NCI-H1930 (cell line): ENCODE measurements at places on chromosomes 6 and 20.

- DNase-seq = no peak
These were observed 354.2 kb upstream of the SULF2 start for GRCh38 chr20:48139262-48140041.

DNA sequence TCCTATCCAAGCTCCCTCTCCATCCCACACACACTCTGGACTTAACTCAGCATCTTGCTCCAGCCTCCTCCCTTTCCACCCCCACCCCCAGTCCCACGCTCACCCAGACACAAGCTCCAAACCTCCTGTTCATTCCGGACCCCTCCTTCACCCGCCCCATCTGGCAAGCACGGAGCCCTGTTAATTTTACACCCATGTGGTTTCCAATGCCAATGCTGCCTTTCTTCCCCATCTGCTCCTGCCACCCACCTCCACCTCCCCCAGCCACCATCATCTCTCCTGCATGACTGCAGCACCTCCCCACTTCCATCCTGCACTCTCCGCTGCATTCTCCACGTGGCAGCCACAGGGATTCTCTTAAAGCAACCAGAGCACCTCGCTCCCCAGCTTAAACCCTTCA lies 9.9 kb upstream of the CDK5RAP1 start:
- no peak for DNase-seq

DNA sequence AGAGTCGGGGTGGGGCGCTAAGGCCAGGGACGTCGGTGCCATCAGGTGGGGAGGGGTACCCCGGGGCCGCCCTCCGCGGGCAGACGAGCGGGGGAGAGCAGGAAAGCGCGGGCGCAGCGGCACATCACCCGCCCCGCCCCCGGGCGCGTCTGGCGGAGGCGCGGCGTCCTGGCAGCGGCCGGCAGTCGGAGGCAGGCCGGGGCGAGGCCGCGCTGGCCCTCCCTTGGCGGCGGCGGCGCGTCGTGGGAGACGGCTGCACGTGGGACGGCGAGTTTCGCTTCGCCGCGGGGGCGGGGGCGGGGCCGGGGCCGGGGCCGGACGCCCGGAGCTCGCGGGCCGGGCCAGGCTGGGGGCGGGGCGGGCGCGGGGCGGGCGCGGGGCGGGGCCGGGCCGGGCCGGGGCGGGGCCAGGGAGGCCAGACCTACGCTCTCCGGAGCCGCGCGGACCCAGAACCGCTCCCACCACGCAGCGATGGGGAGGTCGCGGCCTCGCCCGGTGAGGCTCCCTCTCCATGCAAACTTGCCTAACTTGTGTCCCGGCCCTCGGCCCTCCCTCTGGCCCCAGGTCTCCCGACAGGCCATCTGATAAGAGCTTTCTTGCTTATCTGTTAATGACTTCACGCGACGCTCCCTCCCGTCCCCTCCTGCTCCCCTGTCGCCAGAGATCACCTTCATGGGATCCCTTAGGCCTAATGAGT lies 12.5 kb downstream of the ITPR3 start:
- DNase-seq = peak; percentile 26

DNA sequence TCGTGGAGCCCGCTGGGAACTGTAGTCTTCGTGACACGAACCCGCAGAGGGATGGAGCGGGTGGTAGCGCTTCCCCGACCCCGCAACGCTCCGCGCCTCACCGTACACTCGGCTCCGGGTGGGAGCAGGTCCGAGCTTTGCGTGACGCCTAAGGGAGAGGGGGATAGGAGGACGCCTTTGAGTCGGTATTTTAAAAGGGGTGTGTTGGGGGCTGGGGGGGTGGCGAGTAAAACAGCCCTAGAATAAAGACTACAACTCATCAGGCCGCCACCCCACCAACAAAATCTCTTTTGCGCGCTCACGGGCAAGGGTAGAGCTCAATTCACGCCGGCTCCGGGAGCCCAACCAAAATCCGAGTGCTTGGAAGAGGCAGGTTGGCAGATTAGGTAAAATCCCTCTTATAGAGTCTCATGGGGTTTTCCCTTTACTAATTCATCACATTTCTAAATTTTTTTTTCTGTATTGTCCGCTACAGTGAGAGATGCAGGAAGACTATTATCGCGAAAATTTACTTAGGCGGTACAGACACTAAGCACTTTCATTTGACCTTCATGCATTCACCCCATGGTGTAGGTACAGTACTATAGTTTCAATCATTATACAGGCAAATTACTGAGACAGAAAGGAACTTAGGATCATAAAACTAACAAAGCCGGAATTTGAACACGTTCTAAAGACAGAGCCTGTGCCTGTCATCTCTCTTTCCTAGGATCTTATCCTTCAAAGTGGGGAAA lies 706 bp upstream of the SNX14 start:
- no peak for DNase-seq

DNA sequence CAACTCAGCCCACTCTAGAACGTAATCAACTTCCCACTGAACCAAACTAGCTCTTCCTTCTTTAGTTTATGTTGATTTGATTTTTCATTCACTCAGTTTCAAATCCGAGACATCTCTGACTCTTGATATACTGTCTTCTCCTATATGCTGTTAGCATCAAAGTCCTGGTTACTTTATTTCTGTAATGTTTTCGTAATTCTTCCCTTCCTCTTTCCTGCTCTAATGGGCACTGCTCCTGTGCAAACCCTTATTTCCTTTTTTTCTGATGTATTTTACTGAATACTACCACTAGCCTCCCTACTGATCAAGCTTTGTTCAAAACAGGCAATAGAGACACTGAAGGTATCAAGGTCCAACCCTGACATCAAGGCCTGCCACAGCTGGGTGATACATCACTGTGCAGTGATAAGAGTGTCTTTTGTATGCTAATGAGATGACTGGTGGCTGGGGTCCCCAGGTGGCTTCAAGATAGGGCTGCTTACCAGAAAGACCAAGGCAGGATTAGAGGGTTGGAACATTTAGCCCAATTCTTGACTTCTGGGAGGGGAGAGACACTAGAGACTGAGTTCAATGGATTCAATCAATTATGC lies 95.2 kb downstream of the KIF13A start:
- no peak for DNase-seq

GRCh38 chr6:74249658-74250057 lies 553.7 kb downstream of the CD109 start:
- DNase-seq = no peak

GRCh38 chr20:40110311-40110831 lies 578.7 kb downstream of the MAFB start:
- DNase-seq = no peak

GRCh38 chr20:56098981-56099500 lies 93.7 kb upstream of the CBLN4 start:
- DNase-seq = no peak

DNA sequence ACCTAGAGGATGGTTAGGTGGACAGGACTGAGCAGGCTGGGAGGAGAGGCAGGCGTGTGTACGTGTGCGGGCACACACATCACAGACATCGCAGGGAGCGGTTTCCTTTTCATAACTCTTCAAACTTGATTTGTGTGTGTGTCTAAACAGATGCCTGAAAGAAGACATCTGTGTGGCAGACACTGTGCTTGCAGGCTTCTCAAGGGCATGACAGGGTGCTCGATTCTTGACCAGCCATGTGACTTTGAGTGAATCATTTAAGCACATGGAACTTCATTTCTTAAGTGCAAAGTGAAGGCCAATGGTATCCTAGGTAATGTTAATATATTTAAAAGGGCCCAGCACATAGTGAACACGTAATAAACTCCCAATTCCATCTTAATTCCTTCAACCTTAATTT lies 186.5 kb downstream of the SCP2D1 start:
- no peak for DNase-seq

DNA sequence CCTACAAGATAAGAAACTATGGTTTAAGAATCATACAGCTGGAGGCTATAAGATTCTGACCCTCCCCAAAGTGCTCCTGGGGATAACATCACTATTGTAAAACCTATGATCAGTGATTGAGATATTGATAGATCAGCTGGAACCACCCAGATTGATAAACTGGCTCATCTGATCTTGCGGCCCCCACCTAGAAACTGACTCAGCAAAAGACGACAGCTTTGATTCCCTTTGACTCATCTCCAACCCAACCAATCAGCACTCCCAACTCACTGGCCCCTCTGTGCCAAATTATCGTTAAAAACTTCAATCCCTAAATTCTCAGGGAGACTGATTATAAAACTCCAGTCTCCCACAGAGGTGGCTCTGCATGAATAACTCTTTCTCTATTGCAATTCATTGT lies 106.4 kb downstream of the SCP2D1 start:
- DNase-seq = no peak

- DNase-seq = no peak
These were observed 171.9 kb downstream of the JARID2 start for GRCh38 chr6:15417811-15418210.

- DNase-seq = no peak
These were observed 80.7 kb upstream of the MAFB start for GRCh38 chr20:40769677-40770285.

DNA sequence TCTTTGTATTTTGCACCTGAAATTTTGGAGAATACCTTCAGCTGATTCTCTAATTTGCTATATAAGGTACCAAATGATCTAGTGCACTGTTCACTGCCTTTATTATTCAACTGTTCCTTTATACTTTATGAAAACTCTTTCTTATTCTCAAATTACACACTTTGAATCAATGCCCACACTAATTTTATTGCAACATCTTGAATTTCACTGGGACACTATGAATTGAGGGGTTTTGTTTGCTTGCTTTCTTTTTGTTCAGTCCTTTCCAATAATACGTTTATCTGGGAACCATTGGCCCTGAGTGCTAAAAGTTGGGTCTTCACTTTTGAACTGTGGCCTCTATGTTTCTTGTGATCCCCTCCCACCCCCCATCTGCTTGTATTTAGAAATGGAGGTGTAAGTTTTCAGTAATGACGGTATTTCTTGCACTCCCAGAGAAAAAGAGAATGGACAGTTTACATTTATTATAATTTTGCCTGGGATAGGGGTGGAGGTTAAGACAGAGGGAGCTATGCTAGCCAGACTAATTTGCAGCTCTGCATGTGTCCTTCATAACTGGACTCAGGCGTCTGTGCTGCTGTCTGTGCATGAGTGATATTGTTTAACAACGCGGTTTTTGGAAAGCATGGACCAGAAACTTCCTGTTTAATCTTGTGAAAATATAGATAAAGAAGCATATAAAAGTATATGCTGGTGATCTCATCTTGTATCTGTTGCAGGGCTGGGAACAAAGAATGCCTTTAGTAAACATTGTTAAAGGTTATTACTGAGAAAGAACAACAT lies 98.1 kb downstream of the DNAH8 start:
- no peak for DNase-seq

DNA sequence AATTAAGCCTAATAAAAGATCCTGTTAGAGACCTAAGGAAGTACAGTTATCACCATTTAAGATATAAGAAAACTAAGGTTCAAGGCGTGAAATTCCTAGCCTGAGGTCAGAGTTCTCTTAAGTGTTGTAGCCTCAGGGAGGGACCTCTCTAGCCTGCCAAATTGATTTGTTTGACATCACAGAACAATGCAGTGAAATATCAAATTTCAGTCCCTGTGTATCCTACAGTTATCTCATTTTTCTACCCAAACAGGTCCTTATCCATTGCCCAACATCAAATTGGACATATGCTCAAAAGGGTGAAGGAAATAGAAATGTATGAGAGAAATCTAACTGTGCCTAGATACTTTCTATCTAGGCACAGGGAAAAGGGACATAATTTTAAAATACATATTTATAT lies 63.0 kb downstream of the NCOA7 start:
- DNase-seq = no peak

DNA sequence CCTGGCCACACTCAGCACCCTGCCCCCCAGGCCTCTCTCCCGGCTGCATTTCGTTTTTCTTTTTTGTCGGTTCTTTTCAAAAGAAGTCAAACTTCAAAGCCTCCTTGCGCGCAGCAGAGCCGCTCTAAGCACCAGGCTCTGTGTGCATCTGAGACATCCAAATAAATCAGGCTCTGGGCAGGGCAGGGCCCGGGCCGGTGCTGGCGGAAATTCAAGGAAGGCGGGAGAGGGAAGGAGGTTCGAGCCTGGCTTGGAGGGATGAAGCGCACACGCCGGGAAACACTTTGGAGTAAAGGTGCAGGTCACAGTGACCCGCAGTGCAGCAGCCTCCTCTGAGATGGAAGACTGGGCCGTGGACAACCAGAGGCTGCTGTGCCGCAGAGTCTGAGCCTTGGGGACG lies 5.8 kb downstream of the GATA5 start:
- no peak for DNase-seq

GRCh38 chr20:59448851-59449444 lies 148.5 kb downstream of the EDN3 start:
- no peak for DNase-seq

- no peak for DNase-seq
These were observed 22.5 kb downstream of the ADGRB3 start for GRCh38 chr6:68657374-68658139.

GRCh38 chr6:6546318-6547109 lies 42.0 kb upstream of the LY86 start:
- DNase-seq = no peak

GRCh38 chr6:37696220-37696840 lies 1.4 kb downstream of the MDGA1 start:
- no peak for DNase-seq

GRCh38 chr6:100153636-100154275 lies 159.7 kb upstream of the MCHR2 start:
- DNase-seq = no peak

DNA sequence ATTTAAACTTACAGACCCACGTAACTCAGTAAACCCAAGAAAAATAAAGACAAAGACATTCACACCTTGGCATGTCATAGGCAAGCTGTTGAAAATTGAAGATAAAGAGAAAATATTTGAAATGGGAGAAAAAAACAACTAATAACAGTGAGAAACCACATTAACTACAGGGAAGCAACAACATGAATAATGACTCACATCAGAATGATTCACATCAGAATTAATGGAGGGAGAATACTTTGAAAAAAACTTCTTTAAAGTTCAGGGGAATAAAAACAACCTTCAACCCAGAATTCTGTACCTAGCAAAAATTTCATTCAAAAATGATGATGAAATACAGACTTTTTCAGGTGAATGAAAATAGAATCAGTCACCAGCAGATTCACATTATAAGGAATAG lies 32.9 kb upstream of the SLC22A3 start:
- DNase-seq = no peak

GRCh38 chr6:106138151-106138550 lies 52.0 kb downstream of the PRDM1 start:
- DNase-seq = no peak

DNA sequence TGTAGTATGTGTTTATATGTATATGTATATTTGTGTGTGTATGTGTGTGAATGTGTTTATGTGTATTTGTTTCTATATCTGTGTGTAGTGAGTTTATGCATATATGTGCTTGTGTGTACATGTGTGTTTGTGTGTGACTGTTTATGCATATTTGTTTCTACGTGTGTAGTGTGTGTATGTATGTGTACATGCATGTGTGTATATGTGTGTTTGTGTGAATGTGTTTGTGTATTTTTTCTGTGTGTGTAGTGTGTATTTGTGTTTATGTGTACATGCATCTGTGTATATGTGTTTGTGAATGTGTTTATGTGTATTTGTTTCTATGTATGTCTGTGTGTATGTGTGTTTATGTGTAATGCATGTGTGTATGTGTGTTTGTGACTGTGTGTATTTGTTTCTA lies 12.1 kb upstream of the SMOC2 start:
- no peak for DNase-seq

- DNase-seq = no peak
These were observed 41.9 kb downstream of the SYCP2 start for GRCh38 chr20:59891581-59891980.

- DNase-seq = no peak
These were observed 10.5 kb upstream of the TAB2 start for GRCh38 chr6:149306967-149307366.
